ENCODE measurements at places on chromosomes 16 and 17.
A peak's percentile ranks its signal among the peaks of the same experiment; 100 is the strongest.

DNA sequence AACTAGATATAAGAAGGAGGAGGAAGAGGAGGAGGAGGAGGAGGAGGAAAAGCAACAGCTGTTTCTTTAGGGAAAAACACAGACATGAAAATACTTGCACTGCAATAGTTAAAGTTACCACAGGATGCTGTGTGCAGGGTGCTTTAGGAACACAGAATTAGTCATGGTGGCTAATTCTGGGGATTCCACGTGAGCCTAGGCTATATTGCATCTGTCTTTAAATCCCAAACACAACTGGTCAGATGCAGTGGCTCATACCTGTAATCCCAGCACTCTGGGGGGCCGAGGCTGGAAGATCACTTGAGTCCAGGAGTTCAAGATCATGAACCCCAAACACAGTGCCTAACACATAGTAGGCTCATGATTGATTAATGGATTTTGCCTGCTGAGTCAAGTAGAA, 155.3 kb upstream of the C16orf82 start:
- no peak for DNase-seq

DNA sequence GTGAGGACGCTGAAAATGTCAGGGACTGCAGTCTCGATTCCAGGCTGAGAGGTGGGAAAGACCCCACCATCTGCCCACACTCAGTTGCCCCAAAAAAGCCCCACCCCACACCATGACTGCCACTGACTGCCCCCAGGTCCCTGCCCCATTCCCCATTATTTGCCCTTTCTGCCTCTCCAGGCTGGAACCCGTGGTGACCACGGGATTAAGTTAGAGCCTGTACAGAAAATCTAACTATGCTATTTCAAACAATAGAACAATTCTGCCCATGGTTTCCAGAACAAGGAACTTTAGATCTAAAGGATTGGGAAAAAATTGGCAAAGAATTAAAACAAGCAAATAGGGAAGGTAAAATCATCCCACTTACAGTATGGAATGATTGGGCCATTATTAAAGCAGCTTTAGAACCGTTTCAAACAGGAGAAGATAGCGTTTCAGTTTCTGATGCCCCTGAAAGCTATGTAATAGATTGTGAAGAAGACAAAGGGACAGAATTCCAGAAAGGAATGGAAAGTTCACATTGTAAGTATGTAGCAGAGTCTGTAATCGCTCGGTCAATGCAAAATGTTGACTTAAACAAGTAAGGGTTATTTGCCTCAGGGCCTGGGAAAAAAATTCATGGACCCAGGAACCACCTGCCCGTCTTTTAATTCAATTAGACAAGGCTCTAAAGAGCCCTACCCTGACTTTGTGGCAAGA, 14.4 kb downstream of the FLYWCH1 start:
- no peak for DNase-seq

DNA sequence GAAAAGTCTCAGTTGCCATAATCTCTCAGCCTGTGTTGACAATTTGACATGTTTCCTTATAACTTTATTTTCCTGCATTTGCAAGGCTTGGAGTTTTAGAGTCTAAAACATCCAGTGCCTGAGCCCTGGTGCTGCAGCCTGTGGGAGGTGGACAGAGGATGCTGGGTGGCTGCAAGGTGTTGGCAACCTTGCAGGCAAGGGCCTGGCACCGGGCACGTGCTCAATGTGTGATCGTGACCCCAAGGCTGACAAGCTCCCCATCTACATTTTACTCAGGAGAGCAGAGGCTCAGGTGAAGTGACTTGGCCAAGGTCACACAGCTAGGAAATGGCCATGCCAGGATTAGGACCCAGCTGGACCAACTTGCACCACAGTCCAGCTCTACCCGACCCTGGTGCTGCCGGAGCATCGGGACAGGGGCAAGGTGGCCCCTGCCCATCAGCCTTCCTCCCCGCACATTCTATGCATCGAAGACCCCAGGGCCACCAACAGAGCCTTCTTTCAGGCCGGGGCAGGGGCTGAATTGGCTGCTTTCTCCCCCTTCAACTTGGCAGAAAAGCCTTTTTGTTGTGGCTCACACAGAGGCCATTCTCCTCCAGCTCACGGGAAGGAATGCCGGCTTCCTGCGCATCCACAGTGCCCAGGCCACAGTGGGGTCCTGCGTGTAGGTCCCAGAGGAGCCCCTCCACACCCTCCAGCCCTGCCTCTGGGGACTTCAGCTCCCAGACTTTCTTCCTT, 23.1 kb downstream of the MMP15 start:
- no peak for DNase-seq

- no peak for DNase-seq
These were observed 128.0 kb upstream of the TMEM97 start for GRCh38 chr17:28191018-28191417.

- DNase-seq = no peak
These were observed 42.1 kb upstream of the BHLHA9 start for GRCh38 chr17:1227917-1228780.

GRCh38 chr17:2241823-2242222, 61.8 kb downstream of the SMG6 start:
- no peak for DNase-seq

- DNase-seq = no peak
These were observed 200.0 kb upstream of the CDH5 start for GRCh38 chr16:66166490-66166889.

GRCh38 chr16:17454162-17454730, 16.5 kb downstream of the XYLT1 start:
- no peak for DNase-seq

DNA sequence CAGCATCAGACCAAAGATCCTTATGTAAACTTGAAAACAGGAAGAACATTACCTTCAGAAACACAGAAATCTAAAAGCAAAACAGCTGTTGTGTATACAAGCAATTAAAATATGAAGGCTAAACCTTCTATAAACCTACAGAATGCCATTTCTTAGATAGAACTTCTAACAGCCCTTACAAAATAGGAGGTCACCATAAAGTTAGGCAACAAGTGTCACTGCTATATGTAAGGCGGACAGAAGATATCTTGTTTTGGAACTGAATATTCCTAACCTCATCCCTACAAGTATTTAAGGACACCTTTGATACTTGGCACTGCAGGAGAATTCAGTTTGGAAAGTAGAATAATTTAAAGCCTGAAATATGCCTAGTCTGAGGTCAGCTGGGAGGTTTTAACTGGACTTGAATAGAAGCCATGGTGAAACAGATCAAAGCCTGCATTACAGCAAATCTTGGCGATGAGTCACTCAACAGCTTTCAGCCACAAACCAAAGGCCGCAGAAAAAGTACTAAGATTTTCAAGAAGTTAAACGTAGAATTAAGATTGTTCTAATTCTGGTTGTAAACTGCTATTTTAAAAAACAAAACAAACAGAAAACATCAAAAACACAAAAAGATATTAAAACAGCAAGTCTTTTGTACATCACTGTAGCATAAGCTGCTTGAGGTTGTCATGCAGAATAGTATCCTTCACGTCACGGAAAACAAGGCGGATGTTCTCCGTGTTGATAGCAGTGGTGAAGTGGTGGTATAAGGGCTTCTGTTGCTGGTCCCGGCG, 42.7 kb downstream of the GNA13 start:
- DNase-seq = peak; percentile 41

- DNase-seq = no peak
These were observed 1.3 kb downstream of the PRSS53 start for GRCh38 chr16:31087481-31087880.

DNA sequence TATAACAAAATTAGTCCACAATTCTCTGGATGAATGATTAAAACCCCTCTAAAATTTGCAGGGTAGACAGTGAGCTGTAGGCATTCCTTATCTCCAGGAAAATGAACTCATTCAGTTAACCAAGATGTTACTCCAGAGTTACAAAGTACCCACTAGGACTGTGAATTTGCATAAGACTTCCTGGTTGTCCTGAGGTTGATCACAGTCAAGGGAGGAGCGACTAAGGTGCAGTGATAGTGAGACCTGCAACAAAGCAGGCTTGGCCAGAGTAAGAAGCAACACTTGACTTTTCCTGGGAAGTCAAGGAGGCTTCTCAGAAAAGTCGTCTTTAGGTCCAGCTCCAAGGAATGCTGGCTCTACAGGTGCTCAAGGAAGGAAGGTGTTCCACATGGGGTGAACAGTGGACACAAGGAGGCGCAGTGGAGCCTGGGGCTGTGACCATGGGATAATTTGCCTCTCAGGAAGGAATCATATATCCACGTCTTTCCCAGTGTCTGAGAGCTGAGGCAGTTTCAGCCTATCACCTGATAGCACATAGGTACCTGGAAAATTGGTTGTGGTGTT, 821.1 kb upstream of the EEF2KMT start:
- DNase-seq = no peak

- no peak for DNase-seq
These were observed 21.1 kb downstream of the GAS7 start for GRCh38 chr17:10177131-10177912.

Measured in HTR-8/SVneo (cell line).